ENCODE measurements at places on chromosomes 12 and 14.
A peak's percentile ranks its signal among the peaks of the same experiment; 100 is the strongest.

DNA sequence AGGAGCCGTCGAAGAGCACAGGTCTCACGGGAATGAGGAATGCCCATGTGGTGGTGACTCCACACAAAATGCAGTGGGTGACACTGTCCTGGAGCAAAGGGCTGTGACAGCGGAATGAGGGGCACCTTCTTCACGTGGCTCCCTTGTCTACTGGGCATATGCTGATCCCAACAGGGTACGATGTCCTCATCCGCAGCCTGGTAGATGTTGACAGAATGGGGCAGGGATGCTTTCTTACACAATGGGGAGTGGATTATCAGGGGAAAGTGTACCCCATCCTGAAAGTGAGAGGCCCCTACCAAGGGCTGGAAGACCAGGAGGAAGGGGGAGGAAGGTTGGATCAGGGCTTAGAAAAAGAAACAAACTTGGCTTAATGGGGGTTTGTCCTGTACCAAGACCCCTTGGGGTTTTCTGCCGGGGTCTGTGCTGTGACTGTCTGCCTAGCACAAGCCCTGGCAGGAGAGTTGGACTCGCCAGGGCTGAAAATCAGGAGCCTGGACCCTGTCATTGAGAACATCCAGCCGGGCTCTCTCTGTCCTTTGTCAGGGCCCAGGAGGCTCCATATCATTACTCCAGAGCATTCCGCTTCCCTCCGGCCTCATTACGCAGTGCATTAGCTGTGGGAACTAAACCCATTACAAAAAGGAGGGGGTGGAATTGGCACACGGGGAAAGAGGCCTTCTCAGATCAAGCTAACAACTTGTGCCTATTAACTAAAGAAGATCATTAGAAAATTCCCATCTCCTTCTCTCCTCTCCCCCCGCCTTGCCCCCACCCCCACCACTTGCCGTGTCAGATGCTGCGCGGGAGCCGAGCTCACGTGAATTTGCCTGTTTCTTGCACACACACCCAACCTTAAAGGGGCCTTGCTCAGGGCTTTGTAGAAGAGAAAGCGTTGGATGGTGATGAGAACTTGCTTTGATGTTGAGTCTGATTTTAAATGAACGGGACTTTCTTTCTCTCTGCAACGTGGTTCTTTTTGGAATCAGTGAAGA, 171.8 kb upstream of the PARP11 start:
- no peak for DNase-seq

- DNase-seq = no peak
Observed at GRCh38 chr12:18135086-18135485, 45.1 kb upstream of the RERGL start.

- DNase-seq = no peak
Observed at GRCh38 chr12:46461459-46461858, 88.9 kb upstream of the SLC38A2 start.

DNA sequence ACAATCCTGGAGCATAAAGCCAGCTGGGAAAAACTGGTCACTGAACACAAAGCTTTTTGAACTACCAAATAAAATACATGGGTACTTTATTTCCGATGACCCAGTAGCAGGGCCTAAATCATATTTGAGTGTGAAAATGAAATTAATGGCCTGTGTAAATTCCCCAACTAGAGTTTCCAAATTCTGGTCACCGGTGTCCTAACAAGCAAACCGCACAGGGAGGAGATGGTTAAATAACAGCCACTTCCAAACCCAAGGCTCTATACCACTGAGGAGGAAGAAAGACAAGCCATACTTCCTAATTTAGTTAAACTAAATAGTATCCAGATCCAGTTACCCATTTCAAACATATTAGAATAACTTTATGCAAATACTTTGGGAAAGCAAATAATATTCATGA, 40.1 kb upstream of the DUSP6 start:
- no peak for DNase-seq

DNA sequence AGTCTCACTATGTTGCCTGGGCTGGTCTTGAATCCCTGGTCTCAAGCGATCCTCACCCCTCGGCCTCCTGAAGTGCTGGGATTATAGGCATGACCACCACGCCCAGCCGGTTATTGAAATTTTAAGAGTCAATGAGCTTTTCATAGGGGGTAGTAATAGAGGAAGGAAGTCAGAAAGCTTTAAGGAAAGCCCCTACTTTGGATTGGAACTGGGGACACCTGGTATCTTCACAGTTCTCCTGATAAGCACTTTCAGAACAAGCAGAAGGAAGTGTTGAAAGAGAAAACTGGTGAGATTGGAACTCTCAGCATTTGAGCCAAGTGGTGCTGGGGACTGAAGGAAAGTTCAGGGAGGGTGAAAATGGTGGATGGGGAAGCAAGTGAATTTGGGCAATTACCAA, 5.1 kb downstream of the SLC4A8 start:
- no peak for DNase-seq

DNA sequence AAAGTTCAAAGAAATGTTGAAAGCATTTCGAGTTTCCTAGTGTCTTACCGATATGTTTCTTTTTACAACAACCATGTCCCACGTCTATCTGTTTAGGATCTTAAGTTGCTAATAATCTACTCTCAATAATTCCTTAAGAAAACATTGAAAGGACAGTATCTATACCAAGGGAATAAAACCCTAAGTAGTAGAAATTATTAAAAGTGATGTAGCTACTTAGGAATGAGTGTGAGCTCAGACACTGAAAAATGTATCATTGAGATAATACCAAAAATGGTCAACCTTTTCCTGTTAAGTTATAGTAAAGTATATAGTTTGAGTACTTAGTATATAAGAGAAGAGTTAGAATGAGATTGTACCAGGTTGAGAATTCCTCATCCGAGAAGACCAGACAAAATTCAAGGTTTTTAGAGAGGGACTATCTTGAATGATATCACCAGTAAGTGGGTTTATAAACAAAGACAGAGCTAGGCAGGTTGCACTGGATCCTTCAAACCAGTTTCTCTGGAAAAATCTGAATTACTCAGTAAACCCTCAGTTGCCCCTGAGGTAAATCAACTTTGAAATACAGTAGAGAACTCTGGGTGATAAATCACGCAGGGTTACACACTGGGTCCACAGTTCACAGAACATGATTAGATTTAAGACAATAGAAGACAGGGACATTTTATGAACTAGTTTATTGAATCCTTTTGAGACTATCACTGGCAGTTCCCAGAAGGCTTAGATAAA, 96.8 kb downstream of the ERGIC2 start:
- DNase-seq = no peak

DNA sequence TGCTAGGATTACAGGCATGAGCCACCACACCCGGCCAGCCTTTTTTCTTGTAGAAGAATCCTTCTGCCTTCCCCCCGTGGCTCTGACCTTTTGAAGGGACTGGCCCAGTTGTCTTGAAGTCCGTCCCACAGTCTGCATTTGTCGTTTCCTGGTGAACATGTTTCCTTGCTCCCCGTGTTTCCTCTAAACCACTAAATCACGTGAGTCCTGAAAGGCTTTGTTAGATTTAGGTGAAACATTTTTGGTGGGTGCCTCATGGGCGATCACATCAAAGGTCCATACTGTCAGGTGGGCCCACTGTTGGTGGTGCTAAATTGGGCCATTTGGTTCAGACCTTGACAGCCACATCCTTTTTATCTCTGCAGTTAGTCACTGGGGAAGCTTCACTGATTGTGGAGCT, 26.3 kb downstream of the MLXIP start:
- DNase-seq = no peak

- DNase-seq = no peak
Observed at GRCh38 chr12:39012870-39013269, 107.5 kb upstream of the CPNE8 start.

DNA sequence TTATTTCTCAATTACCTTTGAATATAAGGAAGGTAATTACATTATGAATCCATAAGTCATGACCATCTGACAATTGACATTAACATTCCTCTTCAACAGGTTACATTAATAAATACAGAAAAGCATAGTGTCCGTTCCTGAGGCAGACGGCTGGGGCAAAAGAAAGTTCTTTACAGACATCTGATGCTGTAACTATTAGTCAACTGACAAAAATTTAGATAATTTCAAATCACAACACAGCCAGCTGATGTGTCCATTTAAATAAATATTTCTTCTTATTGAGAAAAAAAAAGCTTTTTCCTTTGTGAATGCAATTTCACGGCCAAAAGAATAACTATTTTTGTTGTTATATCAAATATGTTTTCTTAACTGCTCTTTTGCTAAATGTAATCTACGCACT, 9.2 kb upstream of the PYROXD1 start:
- DNase-seq = no peak

DNA sequence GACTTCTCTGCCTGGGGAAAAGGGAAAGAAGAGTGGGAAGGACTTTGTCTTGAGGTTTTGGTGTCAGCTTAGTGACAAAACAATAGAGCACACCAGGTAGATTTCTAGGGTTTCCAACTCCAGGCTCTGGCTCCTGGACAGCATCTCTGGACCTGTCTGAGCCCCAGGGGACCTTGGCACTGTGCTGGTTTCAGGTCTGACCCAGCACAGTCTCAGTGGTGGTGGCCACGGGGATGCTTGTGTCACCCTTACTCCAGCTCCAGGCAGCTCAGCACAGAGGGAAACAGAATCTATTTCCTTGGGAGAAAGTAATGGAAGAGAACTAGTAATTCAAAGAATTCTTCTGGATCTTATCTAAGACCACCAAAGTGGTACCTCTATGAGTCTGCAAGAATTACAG, 11.1 kb upstream of the CKAP4 start:
- no peak for DNase-seq

- DNase-seq = no peak
Observed at GRCh38 chr12:52074971-52075724, 4.4 kb upstream of the SMIM41 start.

DNA sequence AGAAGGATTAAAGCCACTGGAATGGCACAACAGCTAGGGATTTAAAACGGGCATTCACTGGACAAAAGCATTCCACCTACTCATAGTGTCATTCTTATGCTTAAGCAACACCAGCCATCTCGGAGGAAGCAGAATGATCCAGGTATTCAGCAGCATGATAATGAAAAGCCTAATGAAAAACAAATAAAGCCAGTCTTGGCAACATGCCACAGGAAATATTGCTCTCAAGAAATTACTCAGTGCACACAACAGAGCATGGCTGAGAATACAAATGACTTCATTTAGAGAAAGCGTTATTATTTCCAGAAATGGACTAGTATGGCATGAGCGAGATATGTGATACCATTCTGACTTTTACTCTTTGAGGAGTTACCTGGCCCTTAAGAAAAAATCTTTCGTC, 442.2 kb downstream of the APAF1 start:
- DNase-seq = no peak

- DNase-seq = peak; percentile 46
Observed at GRCh38 chr12:26195641-26196420, 458 bp downstream of the SSPN start.
